ENCODE measurements at places on chromosomes 13 and 19.

DNA sequence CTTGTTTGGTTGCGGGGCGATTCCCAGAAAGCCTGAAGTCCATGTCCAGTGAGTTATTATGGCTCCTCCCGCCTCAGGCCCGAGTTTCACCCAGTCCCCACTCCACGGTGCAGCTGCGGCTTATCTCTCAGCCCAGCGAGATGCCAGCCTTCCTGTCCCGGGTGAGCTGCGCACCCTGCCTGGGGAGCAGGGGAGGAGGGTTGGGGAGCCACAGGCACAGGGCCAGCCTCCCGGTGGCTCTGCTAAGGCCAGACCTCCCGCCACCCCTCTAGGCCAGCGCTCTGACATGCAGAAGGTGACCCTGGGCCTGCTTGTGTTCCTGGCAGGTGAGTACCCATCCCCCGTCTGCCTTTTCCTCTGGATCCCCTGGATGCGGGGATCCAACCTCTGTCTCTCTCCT lies 3.5 kb downstream of the FXYD3 start:
- DNase-seq: no peak

- DNase-seq: no peak
Observed at GRCh38 chr13:114124921-114125320, 7.5 kb downstream of the RASA3 start.

- DNase-seq: no peak
Observed at GRCh38 chr13:32408296-32409000, 19.5 kb downstream of the N4BP2L1 start.

DNA sequence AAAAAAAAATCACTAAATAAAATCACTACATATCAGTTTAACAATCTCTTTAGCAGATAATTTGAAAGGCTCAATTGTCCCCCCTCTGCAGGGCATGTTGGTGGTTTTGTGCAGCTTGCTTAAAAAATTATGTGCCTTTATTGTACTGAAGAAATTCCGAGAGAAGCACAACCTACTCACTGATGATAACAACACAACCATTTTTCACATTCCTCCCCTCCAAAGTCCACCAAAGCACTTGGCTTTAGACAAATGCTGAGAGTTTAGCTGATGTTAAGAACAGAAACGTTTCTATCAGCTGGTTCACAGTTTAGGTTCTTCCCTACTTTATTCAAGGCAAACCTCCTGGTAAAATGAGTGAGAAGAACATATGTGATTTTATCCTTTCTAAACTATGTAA lies 923 bp downstream of the DOCK9 start:
- DNase-seq: no peak

DNA sequence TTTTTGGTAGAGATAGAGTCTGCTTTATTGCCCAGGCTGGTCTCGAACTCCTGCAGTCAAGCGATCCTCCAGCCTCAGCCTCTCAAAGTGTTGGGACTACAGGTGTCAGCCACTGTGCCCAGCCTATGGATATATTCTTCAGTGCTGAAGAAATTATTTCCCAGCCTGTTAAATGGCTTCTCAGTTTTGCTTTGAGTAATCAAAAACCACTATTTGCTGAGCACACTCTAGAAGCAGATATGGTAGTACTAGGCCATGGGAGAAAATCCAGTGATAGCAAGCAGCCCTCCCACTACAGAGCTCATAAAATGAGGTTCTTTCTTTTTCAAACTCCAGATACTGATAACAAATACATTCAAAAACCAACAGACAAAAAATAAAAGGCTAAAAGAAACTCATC lies 80.6 kb upstream of the CLDN10 start:
- no peak for DNase-seq

DNA sequence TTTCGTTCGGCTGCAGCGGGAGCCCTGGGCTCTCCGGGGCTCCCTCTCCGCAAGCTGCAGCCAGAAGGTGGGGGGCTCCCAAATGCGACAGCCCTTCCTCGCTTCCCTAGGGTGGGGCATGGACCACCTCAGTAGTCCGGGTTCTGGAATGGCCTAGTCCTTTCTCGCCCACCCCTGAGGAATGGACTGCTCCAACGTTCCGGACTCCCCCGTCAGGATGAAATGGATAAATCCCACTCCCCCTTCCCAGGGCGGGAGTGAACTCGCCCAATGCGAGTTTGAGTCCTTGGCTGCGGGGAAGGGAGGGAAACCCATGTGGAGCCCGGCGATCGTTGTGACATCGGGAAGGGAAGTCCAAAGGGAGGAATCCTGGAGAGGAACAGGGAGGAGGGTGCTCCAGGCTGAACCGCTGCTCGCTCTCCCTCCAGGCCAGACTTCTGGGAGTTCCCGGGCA lies 5.5 kb downstream of the HRC start:
- peak; percentile 65 for DNase-seq

DNA sequence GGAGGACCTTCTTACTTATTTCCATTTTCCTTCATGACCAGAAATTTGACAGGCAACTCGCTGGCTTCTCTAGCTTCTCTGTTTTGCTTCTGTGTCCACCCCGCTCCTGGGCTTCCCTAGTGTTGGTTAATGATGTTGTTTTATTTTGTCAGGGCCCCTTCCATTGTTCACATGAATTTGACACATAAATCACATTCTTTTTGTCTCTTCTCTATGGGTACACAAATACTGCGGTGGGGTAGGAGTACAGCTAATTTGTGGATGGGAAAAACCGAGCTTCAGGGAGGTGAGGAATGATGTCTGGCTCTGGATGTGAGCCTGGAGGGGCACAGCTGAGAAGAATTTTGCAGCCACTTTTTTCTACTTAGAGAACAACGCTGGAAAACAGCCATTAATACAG lies 199.8 kb downstream of the DNAJC15 start:
- no peak for DNase-seq

GRCh38 chr13:108957369-108958012 lies 328.1 kb downstream of the MYO16 start:
- peak; percentile 18 for DNase-seq

DNA sequence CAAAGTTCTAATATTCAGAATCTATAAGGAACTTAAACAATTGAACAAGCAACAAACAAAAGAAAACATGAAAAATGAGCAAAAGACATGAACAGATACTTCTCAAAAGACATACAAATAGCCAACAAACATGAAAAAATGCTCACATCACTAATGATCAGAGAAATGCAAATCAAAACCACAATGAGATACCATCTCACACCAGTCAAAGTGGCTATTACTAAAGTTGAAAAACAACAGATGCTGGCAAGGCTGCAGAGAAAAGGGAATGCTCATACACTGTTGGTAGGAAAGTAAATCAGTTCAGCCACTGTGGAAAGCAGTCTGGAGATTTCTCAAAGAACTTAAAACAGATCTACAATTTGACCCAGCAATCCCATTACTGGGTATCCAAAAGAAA lies 74.3 kb downstream of the CRYL1 start:
- DNase-seq: no peak

- DNase-seq: no peak
Observed at GRCh38 chr13:109941951-109942350, 155.6 kb upstream of the IRS2 start.

- DNase-seq: no peak
Observed at GRCh38 chr13:41660411-41660810, 203.1 kb downstream of the RGCC start.

DNA sequence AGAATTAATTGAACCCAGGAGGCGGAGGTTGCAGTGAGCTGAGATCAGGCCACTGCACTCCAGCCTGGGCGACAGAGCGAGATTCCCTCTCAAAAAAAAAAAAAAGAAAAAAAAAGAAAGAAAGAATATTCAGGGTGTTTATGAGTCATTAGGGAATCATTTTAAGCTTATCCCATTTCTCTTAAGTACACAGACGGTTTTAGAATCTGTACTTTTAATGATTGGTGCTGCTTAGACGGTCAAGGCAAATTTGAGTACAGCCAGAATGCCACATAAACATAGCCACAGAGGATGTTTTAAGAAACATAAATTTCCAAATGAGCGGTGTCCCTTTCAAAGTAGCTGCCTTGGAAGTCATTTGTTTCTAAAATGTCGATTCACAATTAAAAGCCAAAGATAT lies 2.6 kb downstream of the SPRYD7 start:
- no peak for DNase-seq

GRCh38 chr13:37263871-37264270 lies 158.4 kb upstream of the CSNK1A1L start:
- no peak for DNase-seq

- DNase-seq: no peak
Observed at GRCh38 chr13:59885076-59885475, 278.7 kb downstream of the DIAPH3 start.

DNA sequence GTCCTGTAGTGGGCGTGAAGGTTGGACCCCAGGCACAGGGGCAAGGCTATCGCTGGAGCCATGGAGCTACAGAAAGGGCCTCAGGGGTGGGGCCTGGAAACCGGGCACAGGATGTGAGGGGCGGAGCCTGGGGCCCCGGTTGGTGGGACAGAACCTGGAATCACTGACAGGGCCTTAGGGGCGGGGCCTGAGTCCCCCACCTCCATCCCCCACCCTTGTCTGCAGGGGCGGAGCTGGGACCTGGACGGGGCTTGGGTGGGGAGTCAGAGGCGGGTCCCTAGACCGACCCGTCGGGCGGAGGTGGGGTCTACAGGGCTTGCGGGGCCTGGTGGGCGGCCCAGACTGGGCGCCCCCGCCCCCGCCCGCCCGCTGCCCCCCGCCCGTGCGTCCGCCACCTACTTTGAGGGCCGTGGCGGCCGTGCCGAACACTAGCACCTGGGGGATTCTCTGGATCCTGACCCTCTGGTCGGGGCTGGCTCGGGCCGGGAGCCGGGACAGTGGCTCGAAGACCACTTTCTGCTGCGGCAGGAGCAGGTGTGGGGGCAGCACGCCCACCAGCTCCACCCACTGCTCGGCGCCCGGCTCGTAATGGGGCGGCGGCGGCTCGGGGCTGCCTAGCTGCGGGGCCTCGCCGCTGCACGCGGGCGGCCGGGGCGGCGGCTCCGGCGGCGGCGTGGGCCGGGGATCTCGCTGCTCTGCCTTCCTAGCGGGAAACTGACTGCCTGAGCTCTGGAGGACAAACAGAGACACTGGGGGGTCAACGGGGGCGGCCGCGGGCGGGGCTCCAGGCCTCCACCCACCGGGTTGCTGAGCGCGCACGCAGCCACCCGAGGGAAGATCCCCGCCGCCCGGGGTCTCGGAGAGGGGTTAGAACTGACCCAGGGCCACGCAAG lies 26.3 kb downstream of the DCAF15 start:
- no peak for DNase-seq

DNA sequence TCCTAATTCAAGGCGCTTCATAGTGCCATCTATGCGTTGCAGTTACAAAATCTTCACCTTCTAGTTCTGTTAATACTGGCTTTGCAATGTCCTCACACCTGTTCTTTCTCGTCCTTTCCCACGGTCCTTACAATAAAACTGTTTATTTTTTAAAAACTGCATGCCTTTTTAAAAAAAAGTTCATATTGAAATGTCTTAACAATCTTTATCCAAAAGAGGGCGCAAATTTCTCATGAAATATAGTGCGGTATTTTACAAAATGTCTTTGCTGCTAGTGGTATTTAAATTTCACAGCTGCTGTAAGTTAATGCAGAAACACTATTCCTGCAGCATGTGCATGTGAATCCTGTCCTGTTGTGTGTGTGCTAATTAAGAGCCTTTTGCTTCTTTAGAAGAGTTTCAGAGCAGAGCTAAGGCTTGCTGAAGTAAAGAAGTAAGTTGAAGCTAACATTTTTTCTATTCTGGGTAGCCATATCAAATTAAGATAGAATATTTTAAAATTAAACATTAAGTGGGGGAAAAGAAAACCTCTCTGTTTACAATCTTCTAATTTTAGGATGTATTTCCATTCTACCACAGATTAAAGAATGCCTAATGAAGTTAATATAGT lies 15.8 kb upstream of the CLDN10 start:
- DNase-seq: peak; percentile 26

Measured in NCI-H460 (cell line).